COR-L47 (cell line): ENCODE measurements at places on chromosomes 12 and 14.

DNA sequence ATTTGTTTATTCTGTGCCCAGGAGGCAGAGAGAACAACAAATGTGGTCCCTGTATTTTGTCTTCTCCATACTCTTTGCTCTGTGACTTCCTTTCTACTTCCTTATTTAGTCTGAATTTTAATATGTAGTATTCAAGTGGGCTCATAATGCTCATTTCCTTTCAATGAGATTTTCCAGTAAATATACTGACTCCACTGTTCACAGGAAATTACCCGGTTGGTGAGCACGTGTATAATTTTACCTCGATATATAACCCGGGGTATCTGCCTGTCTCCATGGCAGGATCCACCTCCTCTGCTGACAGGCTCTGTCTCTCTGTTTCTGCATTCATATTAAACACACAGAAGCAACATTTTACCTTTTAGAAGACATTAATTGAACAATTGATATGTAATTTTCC is 166.0 kb downstream of the SLC38A4 start:
- no peak for DNase-seq

- DNase-seq = no peak
Measured at GRCh38 chr14:101103321-101103901, 199.9 kb upstream of the RTL1 start.

DNA sequence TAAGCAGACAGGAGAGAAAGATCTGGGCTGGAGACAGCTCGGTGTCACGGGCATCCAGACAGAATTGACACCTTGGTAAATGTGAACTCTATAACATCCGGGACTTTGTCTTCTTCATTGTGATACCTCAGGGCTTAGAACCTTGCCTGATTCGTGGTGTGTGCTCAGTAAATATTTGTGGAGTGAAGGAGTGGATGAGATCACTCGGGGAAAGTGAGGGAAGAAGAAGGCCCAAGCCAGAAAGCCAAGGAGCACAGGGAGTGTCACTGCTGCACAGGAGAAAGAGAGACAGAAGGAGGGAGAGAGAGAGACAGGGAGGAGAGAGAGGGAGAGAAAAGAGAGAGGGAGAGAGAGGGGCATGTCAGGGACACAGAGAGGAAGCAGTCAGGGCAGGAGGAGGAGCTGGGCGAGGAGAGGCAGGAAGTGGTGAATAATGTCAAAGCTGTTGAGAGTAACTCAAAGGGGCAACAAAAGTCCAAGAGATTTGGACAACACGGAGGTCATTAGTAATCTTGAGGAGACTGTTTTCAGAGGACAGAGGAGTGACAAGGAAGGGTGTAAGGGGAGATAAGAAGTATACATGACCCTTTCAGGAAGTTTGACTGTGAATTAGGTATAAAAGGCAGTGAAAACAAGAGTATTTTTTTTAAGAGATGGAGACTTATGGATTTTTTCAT is 141.6 kb upstream of the MAX start:
- no peak for DNase-seq

DNA sequence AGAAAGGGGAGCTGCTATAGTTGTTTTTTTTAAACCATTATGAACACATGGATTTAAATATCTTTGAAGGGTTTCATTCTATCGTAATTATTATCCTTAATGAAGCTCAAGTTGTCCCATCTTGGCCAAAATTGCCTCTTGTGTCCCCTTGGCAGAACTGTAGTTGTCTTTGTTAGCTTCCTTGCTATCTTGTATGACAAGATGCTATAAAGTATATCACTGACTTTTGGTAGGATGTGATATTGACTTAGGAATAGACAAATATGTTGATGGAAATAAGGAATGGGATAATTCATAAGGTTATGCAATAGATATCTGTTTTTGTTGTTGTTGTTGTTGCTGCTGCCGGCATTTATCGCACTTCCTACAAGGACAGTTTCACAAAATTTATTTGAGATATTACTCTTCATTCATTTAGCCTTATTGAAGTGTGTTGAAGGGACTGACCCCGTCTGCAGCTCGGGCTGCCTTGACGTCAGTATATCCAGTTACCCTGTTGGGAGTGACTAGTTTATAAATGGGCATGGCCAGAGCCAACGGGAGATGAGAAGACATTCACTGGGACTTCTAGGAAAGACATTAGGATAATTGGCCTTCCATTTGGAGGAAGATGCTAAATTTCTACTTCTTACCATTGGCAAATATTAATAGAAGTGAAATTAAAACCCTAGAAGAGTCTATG is 26.1 kb upstream of the APOLD1 start:
- DNase-seq = no peak

DNA sequence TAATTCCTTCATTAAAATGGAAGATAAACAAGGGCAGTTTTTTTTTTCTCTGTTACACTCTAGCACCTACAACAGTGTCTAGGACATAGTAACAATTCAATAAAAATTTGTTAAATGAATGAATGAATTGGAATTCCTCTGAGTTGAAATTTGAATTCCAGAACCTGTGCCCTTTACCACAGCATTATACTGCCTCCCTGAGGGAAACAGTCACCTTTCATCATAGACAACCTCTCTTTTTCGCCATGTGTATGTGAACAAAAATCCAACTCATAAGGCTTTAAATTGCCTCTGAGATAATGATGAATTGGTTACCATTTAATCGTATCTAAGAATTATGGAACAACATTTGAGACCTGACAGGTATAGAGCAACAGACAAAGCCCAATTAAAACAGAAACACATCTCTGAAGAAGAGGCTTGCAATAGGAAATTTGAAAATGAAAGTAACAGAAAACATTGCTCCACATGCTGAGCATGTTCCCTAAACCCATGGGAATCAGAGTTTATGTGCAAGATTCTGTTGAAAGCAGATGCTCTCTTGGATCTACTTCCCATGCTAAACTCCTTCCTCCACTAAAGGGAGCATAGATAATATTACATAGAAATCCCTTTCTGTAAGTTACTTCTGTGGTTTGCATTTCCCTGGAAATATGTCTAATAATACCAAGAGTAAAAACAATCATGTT is 657.8 kb downstream of the GALC start:
- DNase-seq = no peak

- no peak for DNase-seq
Measured at GRCh38 chr14:36626151-36626550, 35.5 kb upstream of the PAX9 start.

GRCh38 chr12:58206876-58207275 is 265.5 kb downstream of the ATP23 start:
- no peak for DNase-seq

DNA sequence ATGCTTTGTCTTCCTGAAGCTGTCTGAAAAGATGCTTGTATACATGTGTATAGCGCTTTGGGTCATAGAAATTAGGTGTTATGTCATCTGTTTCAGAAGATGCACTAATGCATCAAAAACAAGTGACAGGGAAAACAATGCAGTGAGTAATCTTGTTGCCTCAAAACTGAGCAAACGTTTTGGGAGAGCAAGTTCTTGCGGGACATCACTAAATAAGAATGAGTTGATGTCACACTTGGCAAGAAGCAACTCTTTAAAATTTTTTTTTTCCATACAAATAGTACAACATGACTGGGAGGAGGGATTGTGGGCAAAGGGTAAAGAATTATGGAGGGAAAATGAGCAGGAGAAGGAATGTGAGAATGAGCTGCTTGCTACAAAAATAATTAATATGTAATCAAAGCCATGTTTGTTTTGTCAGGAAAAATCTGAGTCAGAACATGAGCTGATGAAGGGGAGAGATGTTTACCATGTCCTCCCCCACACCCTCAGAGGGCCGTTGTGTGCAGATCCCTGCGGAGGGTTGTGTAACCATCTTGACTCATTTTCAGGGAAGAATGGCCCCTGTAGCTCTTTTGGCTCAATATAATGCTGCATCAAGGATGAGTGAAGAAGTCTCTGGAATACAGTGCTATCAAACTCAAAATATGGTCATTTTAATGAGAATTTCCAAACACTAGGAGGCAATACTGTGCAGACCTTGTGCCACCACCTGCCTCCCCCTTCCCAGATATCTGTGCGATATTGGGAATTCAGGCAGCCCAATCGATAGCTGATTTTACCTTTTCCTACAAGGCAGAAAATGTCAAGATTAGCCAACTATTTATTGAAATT is 41.4 kb downstream of the BORCS5 start:
- peak; percentile 11 for DNase-seq

DNA sequence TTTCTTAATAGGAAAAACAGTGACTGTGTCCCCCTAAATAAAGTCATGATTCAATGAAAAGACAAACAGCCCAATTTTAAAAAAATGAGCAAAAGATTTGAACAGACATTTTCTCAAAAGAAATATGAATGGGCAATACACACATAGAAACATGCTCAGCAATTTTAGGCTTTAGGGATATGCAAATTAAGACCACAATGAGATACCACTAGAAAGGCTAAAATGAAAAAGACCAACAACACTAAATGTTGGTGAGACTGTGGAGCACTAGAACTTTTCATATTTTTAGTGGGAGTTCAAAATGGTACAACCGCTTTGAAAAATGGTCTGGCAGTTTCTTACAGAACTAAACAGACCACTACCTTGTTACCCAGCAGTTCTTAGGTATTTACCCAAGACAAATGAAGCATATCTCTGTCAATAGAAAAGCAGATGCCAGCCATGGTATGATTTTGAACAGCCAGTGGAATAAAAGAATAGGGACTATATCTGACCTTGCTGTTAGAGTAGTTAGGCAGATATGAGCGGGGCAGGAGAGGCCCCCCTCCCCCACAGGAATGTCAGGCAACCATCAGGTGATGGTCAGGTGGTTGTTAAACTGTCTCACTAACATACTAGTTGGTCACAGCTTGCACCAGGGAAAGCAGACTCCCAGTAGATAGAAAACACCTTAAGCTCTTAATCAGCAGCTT is 108.8 kb downstream of the PRKCH start:
- DNase-seq = no peak

DNA sequence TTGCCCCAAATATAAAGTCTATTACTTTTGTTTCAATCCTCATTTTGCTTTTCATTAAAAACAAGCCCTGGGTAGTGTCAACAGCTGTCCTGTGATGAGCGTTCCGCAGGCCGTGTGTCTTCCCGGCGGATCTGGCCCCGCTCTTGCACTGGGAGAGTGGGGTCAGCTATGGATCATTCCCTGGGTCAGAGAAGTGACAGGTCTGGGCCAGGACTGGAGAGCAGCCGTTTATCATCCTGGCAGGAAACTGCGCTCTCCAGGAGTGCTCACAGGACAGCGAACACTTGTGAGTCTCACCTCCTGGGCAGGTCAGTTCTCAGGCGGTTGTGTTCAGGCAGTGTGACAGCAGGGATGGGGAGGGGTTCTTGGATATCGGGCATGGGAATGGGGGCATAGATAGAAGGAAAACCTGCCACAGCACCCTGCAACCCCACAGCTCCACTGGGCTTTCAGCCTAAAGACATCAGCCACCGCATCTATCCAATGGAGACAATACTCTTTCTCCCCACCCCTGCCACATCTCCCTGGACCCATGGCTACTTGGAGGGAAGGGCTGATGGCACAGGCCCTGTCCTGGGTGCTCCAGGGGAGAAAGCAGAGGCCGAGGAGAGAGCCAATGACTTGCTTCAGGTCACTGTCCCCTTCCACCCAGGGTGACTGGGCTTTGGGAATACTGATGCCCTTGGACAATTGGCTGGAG is 47.8 kb upstream of the CHGA start:
- no peak for DNase-seq

DNA sequence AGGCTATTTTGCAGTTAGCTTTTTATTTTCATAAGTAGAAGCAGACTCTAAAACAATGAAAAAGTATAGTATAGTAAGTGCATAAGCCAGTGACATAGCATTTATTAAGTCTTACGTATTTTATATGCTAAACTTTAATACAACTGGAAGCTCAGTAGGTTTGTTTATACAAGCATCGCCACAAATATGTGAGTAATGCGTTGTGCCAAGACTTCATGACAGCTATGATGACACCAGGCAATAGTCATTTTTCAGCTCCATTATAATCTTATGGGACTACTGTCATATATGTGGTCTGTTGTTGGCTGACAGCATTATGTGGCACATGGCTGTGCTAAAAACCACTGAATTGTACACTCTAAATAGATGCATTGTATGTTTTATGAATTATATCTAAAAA is 40.3 kb downstream of the SLC38A2 start:
- DNase-seq = no peak

- DNase-seq = no peak
Measured at GRCh38 chr14:101470266-101470665, 91.0 kb upstream of the DIO3 start.

- DNase-seq = no peak
Measured at GRCh38 chr14:76585616-76586015, 175.7 kb upstream of the VASH1 start.

GRCh38 chr14:103518422-103519042 is 4.1 kb downstream of the CKB start:
- DNase-seq = peak; percentile 73

- no peak for DNase-seq
Measured at GRCh38 chr12:104733717-104734175, 224.3 kb downstream of the SLC41A2 start.

DNA sequence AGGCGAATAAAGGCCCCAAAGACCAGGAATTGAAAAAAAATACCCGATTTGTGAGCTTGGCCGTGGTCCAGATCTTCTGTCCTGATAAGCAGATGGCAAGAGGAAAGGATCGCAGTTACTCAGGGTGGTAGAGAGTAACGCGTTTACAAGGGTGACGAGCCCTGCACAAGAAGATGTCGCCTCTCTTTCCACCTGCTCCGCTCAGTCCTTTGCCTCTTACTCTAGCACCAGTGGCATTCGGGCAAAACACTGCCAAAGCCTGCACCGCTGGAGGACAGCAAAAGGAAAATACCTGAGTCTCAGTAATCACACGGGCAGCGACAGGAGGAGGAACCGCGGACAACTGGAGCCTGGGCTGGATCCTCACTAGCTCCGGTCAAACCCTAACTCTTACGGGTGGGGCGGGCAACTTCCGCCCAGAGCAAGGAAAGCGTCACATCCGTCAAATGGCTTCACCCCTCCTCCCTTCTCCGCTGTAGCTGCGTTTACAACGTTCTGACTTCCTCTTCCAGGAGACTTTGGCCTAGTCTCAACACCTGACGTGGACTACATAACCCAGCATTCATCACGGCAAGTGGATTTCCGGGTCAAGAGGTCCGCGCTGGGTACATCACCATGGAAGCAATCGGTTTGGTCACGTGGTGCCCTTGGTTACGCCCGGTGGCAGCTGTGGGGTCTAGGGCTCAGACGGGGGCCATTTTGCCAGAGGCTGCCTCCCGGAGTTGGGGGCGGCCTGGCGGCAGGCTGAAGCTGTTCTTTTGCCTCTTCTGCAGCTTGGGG is at the start of the genes KLHL28 and TOGARAM1:
KLHL28 (minus strand) TSS at position 394 of the 780 bp plus-strand sequence. CDS start 16,019 bp downstream, outside the sequence.
TOGARAM1 (plus strand) TSS at position 637 of the 780 bp plus-strand sequence. CDS start 232 bp downstream, outside the sequence.
- DNase-seq = peak; percentile 99
